ENCODE measurements at places on chromosomes 12 and 14.

DNA sequence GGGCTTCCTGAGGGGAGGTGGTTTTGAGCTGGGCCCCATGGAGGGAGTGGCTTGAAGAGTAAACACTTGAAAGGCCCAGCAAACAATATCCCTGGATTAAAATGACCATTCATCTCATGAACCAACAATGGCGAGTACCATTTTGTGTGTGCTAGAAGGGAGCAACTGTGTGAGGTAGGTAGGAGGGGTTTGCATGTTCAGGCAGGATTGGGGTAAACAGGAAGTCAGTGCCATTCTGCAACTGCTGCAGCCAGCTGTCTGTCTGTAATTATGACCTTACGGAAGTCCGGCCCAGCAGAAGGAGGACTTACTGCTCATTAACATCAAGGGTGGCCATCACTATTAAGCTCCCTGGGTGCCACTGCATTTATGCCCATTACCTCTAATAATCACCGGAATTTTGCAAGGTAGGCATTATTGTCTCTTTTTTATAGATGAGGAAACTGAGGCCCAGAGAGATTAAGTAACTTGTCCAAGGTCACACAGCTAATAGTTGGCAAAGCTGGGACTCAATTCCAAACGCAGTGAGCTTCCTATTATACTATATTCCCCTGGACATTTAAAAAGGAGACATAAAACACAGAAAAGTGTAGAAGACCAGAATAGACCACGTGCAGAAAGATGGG is 16.6 kb upstream of the IFI27L2 start:
- no peak for DNase-seq

- DNase-seq: no peak
Measured at GRCh38 chr14:80621701-80622100, 319.8 kb downstream of the CEP128 start.

DNA sequence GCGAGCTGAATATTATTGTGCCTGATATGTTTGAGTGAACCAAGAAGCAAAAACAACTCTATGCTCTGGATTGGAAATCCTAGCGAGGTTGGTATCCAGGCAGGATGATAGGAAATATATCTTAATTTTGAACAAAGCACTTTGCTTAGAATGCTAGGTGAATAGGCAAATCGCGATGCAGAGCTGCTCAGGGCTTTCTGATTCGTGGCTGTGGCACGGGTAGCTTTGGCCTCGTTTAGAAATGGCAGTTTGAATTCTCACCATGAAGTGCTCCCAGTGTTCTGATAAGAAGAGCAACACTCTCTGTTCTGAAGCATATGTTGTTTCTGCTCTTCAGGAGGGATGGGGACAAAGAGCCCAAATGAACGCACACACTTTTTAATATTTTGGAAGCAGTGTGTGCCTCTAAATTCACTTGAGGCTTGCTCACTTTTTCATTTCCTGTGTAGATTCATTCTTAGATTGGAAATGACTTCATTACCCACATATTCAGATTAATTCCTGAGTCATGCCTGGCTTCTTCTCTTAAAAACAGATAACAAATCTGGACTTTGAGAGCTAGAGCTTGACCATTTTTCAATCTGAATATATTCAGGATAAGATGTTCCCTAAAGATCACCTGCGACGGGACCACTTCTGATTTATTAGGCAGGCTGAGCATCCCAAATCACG is 200.9 kb downstream of the RPAP3 start:
- no peak for DNase-seq

GRCh38 chr12:120394483-120395367 is 25.8 kb upstream of the MSI1 start:
- no peak for DNase-seq

DNA sequence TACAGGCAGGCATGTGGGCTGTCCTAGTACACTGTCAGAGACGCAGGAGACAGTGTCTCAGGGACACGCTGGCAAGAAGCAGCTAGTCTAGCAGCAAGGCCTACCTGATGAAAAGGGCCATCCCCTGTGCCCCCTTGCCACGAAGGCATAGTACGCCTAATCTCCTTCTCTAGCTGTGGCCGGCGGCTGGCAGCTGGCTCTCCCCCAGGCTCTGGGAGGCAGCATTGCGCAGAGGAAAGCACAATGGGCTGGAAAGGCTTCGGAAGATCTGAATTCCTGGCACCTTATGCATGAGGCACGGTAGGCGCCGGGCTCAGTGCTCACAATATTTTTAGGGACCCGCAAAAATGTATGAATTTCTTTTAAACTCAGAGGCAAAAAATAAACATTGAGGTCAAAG is 16.0 kb upstream of the PLEKHH1 start:
- DNase-seq: no peak

DNA sequence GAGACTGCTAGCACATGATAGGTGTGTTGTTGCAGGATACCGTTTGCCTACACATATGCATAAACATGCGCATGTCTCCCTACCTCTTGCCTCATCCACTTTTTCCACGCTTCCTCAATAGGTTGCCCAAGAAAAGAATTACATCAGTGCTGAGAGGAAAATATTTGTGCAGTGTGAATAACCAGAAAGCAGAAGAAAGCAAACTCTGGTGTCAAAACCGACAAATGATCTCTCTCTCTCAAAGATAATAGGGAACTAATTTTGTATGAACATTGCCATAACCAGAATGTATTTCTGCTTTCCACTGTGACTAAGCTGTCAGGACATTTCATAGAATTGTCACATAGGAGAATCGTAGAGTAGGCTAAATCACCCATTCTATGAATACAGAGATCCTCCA is 1.3 kb downstream of the CLEC7A start:
- no peak for DNase-seq

GRCh38 chr12:54601841-54602240 is 13.4 kb upstream of the PPP1R1A start:
- DNase-seq: no peak

DNA sequence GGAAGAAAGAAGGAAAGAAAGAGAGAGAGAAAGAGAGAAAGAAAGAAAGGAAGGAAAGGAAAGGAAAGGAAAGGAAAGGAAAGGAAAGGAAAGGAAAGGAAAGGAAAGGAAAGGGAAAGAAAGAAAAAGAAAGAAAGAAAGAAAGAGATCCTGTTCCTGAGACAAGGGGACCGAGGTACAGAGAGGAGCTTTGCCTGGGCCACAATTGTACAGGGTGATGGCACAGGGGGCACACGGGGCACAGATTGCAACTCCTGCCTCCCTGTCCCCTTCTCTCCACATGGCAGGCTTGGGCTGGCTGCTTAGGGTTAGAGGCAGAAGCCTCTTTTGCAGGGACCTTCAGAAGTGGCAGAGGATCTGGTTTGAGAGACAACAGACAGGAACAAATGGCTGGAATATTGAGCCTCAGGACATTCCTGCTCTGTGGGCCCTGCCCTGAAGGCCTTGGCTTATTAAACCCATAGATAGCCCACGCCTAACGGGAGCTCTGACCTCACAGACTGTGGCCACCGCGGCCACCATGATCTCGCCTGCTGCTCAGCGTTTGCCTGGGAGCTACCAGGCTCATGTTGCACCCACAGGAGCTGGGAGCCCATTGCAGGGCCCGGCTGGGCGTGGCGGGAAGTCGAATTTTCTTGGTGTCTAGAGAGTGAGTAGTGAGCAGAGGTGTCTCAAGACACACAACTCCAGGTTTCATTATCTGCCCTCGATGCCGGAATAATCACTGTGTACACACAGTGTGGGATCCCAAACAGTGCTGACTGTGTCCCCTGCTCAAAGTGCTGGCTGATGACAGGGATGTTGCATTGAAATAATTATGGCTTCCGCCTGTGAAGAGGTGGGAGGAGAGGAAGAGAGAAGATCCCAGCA is 147.9 kb upstream of the NCOR2 start:
- DNase-seq: no peak

DNA sequence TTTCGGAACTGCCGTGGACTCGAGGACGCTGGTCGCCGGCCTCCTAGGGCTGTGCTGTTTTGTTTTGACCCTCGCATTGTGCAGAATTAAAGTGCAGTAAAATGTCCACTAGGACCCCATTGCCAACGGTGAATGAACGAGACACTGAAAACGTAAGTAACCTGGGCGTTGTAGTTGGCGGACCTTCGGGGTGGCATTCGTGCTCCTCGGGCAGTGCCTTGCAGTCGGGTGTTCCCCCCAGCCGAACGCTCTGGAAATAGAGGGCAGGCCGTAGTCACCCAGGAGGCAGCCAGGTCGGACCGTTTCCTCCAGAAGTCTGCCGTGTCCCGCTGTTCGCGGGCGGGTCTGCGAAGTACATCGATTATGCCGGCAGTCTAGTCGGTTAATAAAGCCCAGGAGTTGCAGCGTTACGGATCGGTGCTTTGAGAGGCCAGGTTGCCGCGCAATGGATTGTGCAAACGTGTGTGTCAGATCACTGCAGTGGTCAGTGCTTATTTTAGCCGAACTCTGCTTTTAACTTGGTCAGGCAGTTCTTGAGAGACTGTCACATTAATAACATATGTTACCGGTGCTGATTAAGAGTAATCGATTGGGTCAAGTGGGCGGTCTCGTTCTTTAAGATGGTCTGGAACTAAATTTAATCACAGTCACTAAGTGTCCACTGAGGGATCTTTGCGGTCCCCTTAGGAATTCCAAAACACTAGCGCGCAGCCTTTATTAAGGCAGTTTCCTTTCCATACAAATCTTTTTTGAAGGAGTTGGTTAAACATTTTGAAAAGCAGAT is 906 bp downstream of the MARK3 start:
- DNase-seq: no peak

DNA sequence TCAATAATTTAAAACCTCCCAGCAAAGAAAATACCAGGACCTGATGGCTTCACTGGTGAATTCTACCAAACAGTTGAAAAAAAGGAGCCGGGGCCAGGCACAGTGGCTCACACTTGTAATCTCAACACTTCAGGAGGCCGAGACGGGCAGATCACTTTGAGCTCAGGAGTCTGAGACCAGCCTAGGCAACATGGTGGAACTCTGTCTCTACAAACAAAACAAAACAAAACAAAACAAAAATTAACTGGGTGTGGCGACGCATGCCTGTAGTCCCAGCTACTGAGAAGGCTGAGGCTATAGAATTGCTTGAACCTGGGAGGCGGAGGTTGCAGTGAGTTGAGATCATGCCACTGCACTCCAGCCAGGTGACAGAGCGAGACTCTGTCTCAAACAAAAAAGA is 13.7 kb upstream of the TROAP start:
- DNase-seq: no peak

- no peak for DNase-seq
Measured at GRCh38 chr14:73237219-73237785, at the start of gene PAPLN. TSS of gene PAPLN (plus strand) at chr14:73237506. CDS start at chr14:73239779, 2,273 bp downstream.

DNA sequence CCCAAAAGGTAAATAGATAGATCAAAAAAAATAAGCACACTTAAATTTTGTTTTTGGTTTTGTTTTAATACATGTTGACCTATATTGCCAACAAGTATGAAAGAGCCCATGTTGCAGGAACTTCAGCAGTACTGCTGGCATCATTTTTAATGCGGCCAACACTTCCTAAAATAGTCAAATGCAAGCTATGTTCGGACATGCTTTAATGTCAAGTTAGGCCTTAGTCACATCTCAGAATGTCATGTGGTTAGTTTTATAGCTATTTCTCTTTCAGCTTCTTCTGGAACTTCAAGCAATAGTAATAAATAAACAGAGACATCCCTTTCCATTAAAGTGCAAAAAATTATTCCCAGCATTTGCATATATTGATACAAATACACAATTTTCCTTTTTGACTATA is 153.4 kb downstream of the PIK3C2G start:
- DNase-seq: no peak

GRCh38 chr14:105087963-105088811 is 23.0 kb upstream of the GPR132 start:
- DNase-seq: no peak

GRCh38 chr12:96311191-96311590 is 89.0 kb downstream of the CDK17 start:
- DNase-seq: no peak

- DNase-seq: no peak
Measured at GRCh38 chr12:110896559-110896958, 23.8 kb downstream of the MYL2 start.

DNA sequence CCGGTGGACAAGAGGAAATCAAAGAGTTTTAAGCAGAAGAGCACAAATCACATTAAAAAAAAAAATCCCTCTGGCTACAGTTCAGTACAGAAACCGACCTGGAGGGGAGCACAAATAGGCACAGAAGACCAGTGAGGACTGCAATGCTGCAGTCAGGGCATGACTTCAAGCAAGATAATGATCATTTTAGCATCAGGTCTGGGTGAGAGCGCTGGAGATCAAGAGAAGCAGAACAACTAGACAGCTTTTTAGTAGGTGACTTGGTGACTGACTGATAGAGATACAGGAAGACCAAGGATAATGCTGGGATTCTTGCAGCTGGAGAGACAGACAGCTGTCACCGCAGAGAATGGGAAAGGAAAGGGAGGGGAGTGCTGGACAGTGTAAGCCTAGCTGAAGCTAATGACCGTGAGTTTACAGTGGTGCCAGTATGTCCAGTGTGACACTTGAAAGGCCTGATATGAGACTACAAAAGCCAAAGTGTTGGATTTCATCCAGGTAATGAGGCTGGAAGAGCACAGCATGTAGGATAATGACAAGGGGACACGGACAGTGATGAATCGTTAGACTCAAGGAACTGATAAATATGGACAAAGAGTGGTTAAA is 5.6 kb downstream of the NFYB start:
- no peak for DNase-seq

- DNase-seq: no peak
Measured at GRCh38 chr14:37890095-37890494, 294.7 kb downstream of the TTC6 start.

DNA sequence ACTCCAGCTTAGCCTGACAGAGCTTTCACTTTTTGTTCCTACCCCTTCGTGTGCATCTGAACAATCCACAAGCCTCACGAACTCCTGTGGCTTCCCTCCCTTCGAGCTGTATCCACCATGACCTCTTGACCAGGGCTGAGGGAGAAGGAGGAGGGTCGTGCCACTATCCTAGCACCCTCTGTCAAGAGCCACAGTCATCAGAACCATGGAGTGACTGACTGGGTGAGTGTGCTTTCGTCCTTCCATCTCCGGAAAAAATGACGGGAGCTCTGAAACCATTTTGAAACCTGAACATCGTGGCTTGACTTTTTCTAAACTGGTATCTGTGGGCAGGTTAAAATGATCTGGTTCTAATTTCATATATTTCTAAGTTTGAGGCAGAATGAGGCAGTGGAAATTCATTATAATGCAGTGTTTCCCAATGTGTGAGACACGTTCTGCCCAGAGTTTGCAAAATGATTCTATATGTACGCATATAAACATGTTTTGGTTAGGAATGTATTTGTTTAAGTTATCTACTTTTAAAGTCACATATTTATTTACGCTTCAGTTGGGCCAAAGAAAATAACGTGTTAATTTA is 27.0 kb downstream of the IL26 start:
- DNase-seq: no peak

DNA sequence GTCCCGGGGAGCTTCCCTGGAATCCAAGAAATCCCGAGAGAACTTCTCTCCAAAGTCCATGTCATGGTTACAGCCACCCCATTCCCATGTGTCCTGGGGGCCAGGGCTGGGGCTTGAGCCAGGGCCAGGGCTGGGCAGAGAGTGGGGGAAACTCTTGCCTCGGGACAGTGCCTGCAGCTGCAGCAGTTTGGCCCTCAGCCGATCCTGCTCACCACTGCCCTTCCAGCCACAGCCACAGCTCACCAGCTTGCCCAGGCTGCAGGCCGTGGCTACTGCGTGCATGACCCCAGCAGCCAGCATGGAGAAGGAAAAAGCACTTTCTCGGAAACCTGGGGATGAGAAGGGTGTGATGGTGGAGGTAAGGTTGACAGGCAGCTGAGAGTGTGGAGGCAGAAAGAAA is 3.5 kb downstream of the WNT10B start:
- no peak for DNase-seq

- DNase-seq: no peak
Measured at GRCh38 chr12:110269622-110270124, 11.4 kb upstream of the ATP2A2 start.

GRCh38 chr12:1503281-1503711 is 91.1 kb downstream of the FBXL14 start:
- no peak for DNase-seq
